ENCODE measurements at places on chromosomes 5 and 9.
A peak's percentile ranks its signal among the peaks of the same experiment; 100 is the strongest.

DNA sequence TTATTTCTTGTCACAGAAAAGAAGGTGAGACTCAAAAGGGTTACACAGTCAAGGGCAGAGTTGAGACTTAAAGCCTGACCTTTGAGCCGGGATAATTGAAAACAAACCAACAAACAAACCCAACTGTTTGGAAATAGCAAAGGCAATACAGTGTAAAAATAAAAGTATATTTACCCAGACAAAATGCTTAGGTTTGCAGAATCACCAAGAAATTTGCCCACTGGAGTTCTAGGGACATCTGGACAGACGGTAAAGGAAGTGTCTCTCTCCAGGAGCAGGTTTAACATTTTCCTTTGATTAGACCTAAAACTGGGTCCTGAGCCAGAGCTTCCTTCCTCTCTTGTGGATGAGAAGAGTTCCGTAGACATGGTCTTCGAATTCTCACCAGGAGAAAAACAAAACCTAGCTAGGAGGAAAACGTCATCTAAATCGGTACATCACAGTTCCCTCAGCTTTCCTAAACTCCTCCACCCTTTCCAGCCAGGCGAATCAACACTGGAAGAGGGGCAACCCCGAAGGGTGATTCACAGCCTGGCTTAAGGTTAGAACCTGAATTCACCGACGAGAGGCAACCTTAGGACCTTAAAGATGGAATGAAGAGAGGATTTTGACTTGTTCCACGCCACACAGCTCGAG lies 673 bp downstream of the CDC25C start:
- no peak for DNase-seq

DNA sequence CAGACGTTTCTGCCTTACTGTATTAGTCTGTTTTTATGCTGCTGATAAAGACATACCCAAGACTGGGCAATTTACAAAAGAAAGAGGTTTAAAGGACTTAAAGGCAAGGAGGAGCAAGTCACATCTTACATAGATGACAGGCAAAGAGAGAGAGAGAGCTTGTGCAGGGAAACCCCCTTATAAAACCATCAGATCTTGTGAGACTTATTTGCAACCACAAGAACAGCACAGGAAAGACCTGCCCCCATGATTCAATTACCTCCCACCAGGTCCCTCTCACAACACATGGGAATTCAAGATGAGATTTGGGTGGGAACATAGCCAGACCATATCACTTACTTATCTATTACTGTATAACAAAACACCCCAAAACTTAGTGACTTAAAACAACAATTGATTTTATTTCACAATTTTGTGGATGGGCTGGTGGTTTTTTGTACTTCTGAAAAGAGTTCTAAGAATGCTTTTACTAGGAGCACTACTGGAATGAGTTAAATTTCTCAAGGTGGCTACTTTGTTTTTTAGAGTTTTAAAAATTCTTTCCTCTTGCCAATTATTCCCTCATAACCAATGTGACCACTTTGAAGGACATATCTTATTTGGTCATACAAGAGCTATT lies 10.3 kb downstream of the RUSC2 start:
- no peak for DNase-seq

DNA sequence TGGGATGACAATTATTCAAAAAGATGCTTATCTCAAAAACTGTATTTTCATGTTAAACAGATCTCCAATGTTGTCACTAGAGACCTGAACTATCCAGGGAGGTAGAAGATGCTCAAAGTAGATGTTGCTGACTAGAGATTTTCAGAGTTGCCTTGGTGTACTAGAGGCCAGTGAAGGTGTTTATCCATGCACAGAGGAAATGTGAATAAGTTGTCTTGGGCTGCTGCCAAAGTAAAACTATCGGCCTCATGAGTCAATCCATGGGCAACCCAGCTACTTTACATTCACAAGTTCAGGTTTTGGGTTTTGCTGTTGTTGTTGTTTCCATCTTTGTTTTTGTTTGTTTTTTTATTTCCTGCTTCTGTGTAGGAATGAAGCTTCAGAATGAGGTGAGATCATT lies 141.1 kb upstream of the RANBP3L start:
- DNase-seq: peak; percentile 27

DNA sequence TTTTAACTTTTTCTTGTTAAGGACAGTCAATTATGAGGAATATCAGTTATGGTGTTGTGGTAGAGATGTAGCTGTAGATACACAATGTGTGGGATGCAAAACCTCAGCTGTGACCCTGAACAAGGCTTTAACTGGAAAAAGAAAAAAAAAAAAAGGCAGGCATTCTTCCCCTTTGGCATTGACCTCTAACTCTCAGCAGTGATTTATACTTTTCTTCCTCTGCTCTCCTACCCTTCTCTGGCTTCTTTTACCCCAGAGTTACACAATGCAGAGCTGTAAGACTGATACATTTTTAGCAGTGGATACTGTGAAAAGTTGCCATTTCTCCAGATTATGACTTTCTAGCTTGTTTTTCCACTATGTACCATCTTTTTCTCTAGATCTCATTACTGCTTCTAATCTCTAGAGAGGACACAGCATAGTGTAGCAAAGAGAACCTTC lies 2.0 kb downstream of the CTNNAL1 start:
- no peak for DNase-seq

GRCh38 chr9:128685636-128686489 lies 3.2 kb upstream of the SET start:
- DNase-seq: no peak

GRCh38 chr9:3346549-3346948 lies 179.3 kb downstream of the RFX3 start:
- no peak for DNase-seq

- DNase-seq: no peak
Measured at GRCh38 chr5:60671899-60672692, 27.9 kb downstream of the DEPDC1B start.

- no peak for DNase-seq
Measured at GRCh38 chr5:9343146-9343850, 202.6 kb downstream of the SEMA5A start.

- DNase-seq: no peak
Measured at GRCh38 chr5:26259081-26259480, 779.3 kb downstream of the CDH9 start.

GRCh38 chr9:85872463-85872862 lies 68.5 kb upstream of the NAA35 start:
- DNase-seq: no peak

GRCh38 chr5:36252722-36253365 lies 11.1 kb upstream of the NADK2 start:
- peak; percentile 43 for DNase-seq

GRCh38 chr5:40410964-40411635 lies 268.6 kb upstream of the PTGER4 start:
- no peak for DNase-seq

- no peak for DNase-seq
Measured at GRCh38 chr9:26756881-26757280, 135.7 kb downstream of the CAAP1 start.

GRCh38 chr9:136362450-136362784 lies 1.1 kb downstream of the DNLZ start:
- DNase-seq: no peak

DNA sequence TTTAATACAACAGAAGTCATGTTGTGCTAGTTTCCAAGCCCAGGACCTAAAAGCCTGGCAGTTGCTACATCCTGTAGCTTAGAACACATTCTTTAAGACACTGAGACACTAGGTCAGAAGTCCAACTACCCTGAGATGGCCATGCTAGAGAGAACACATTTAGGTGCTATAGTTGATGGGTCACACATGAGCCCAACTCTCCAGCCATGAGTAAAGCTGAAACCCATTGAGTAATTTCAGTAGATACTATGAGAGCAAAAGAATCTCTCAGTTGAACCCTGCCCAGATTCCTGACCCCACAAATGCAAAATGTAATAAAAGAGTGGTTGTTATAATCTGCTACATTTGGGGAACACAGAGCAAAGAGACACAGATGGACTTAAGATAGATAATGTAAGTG lies 164.4 kb downstream of the SEMA5A start:
- no peak for DNase-seq

GRCh38 chr9:125634040-125634717 lies 72.8 kb downstream of the MAPKAP1 start:
- DNase-seq: no peak

DNA sequence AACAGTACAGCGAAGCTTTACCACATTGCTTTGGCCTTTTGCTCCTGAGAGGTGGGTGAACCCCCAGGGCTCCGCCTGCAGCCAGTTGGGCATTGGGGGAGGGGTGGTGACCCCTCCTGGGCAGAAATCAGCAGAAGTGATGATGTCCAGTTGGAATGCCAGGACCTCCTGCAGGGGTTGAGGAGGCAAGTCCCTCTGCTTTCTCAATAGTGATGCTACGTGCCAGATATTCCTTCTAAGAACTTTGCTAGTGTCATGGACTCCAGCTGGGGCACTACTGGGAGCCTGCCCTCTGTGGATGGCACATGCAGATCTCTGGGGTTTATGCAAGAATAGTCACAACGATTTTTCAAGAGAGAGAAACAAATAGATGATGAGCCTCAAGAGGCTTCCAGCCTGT lies 95.6 kb downstream of the NDFIP1 start:
- no peak for DNase-seq

- no peak for DNase-seq
Measured at GRCh38 chr9:15142878-15143534, 164.0 kb downstream of the TTC39B start.

DNA sequence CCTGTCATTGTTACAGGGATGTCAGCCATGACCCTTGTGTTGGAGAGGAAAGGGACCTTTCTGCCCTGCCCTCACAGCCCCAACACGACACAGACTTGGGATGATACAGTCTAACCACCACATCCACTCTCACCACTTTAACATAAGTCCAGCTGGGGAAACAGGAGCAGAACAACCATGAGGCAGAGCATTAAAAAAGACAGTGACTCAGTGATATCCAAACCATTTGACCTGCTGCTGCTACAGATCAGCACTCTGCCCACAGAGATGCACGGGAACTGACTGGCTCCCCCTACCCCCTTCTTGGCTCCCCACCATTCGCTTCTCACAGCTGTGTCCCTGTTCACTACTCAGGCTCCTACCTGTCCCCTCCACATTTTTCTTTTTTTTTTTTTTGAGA lies 458.6 kb downstream of the ZNF608 start:
- peak; percentile 10 for DNase-seq

DNA sequence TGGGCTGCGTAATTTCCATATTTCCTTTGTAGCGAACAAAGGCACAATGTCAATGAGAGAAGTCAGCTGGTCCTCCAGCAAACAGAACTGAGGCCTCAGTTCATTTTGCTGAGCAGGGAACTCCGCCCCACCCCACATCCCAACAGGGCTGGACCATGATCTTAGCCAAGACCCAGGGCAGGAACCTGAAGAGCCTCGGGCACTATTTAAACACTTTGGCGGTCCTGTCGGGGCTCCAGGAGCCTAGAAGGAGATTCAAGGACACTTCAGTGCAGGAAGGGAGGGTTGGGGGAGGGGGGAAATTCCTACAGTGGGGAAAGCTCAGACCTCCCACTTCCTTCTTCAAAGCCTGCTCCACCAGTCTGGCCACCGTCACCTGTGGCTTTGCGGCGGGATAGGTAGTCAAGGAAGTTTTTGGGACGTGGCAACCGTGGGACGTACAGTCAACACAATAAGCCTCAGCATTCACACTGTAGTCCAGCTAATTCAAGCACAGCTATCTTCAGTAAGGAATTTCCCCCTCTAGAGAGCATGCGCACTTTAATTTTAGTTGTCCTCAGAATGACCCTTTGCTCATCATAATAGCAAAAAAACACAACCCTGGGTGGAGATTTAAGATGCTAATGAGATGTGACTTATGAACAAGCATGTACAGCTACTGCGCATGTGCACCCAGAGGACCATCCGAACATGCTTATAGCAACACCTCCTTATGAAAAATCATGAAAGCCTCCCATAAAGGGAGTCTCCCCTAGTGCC lies 30.9 kb downstream of the S1PR3 start:
- DNase-seq: no peak

- no peak for DNase-seq
Measured at GRCh38 chr5:117263231-117263630, 688.6 kb upstream of the SEMA6A start.

DNA sequence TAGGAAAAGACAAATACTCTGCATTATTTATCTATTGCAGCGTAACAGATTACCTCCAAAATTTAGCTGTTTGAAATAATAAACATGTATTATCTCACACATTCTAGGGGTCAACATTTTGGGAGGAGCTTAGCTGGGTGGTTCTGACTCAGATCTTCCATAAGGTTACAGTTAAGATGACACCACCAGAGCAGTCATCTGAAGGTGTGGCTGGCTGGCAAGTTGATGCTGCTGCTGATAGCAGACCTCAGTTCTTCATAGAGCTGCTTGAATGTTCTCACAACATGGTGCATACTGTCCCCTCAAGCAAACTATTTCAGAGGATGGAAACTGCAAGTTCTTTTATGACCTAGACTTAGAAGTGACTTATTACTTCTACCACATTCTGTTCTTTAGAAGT lies 146.3 kb upstream of the FSTL4 start:
- no peak for DNase-seq

DNA sequence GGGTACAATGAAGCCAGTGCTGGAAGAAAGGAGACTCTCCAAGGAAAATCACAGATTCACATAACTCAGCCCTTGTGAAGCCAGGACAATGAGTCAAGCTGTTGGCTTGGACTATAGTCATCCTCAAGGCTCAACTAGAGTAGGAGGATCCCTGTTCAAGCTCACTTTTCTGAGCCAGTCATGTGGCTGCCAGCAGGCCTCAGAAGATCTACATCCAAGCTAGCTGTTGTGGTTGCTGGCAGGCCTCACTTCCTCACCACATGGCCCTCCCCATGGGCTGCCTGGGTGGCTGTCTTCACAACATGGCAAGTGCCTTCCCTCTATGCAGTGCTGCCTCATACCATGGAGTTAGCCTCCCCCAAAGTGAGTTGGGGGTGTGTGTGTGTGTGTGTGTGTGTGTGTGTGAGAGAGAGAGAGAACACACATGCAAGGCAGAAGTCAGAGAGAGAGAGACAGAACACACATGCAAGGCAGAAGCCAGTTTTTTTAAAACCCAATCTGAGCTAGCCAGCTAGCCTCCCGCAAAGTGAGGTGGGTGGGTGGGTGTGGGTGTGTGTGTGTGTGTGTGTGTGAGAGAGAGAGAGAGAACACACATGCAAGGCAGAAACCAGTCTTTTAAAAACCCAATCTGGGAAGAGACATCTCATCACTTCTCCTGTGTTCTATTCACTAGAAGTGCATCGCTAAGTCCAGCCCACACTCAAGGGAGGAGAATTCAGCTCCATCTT lies 17.1 kb downstream of the SCAI start:
- DNase-seq: peak; percentile 100

DNA sequence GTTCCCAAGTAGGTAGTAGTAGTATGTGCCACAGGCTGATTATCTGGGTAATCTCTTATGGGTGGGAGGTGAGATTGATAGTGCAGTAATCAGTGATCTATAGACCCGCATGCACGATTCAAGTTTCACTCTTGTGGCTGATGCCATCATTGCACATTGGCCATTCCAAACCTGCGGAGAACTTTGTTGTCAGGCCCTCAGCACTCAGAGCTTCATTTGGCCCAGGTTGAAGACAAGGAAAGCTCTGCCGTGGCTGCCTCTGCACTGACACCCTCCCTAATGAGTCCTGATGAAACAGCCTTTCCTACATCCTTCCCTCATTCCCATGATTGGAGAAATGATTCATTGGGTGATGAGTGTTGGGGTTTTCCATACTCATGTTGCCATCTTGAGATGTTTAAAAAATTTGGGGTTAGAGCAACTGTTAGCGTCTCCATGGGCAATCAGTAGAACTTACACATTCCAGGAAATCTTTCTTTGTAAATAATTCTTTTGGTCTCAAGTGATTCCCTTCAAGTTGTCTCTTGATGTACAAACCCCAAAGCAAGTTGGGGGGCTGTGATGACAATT lies 22.9 kb downstream of the PROP1 start:
- DNase-seq: no peak
